ENCODE measurements at places on chromosomes 1 and 21. TPM values are rescaled to one million over a fixed set of nuclear protein-coding genes. Genes with fewer than 3 reads are reported as not detected.
A peak's percentile ranks its signal among the peaks of the same experiment; 100 is the strongest.

- H3K27ac ChIP-seq: no peak overlapping the region
- no peaks in the 10 kb centered on the region for H3K4me1 ChIP-seq
- no peak overlapping the region for H3K4me3 ChIP-seq
- no peaks in the 10 kb centered on the region for H3K36me3 ChIP-seq
Measured at GRCh38 chr1:109474697-109475096, 8.4 kb downstream of the SYPL2 start.

GRCh38 chr1:43822040-43822690 lies 111.4 kb upstream of the ARTN start:
- H3K27me3 ChIP-seq: no peaks in the 10 kb centered on the region
- no peak for DNase-seq
- H3K27ac ChIP-seq: no peak overlapping the region
- no peak overlapping the region for H3K4me3 ChIP-seq
- no peaks in the 10 kb centered on the region for H3K36me3 ChIP-seq

GRCh38 chr1:214216779-214217178 lies 64.2 kb upstream of the SMYD2 start:
- no peak for DNase-seq
- H3K4me1 ChIP-seq: peaks cover 14% of the 10 kb centered on the region
- no peak overlapping the region for H3K4me3 ChIP-seq
- H3K27ac ChIP-seq: no peak overlapping the region
- H3K27me3 ChIP-seq: no peaks in the 10 kb centered on the region
- H3K36me3 ChIP-seq: no peaks in the 10 kb centered on the region

Gene MCOLN2
- total RNA-seq: 7.1 TPM

Gene DIRAS3
- 2.0 TPM for total RNA-seq

DNA sequence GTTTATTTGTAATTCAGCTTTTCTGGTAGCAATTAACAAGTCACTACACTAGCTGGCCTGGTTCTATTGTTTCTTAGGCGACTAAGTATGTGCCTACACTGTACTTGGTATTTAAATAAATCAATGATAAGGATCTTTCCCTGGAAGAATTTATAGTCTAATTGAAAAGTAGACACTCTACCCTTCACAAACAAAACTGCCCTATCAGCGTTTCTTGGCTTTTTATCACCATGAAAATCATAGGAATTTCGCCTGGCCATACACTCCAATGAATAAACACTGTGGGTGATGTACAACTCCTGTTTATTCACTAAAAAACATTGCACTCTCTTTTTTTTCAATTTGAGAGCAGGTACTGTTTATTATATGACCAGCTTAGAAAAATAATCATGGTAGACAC lies 702.9 kb upstream of the ADGRL2 start:
- no peak for DNase-seq
- H3K4me1 ChIP-seq: no peaks in the 10 kb centered on the region
- H3K27ac ChIP-seq: no peak overlapping the region
- no peak overlapping the region for H3K4me3 ChIP-seq
- H3K27me3 ChIP-seq: no peaks in the 10 kb centered on the region
- H3K36me3 ChIP-seq: no peaks in the 10 kb centered on the region

DNA sequence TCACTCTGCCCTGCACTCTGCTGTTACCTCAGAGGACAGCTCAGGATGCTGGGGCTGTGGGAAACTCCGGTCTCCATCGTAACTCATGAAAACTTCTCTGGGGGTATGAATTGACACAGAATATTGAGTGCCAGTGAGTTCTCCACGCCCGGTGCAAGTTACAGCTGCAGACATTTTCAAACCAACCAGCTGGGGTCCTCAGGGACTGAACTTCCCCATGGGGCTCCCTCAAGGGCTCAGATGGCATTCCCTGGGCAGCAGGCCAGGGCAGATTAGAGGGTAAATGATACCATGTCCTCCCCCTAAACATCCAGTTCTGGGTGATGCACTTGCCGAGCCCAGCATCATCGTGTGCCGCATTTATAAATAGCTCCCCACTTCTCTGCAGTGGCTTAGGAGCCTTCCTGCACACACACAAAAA lies 27.8 kb upstream of the CCSAP start:
- H3K36me3 ChIP-seq: no peaks in the 10 kb centered on the region
- DNase-seq: no peak
- no peaks in the 10 kb centered on the region for H3K27me3 ChIP-seq
- H3K27ac ChIP-seq: no peak overlapping the region
- H3K4me3 ChIP-seq: no peak overlapping the region
- no peaks in the 10 kb centered on the region for H3K4me1 ChIP-seq

GRCh38 chr1:225454733-225455132 lies 26.9 kb upstream of the LBR start:
- H3K27ac ChIP-seq: no peak overlapping the region
- no peak overlapping the region for H3K4me3 ChIP-seq
- H3K4me1 ChIP-seq: peaks cover 13% of the 10 kb centered on the region

GRCh38 chr1:169115891-169116585 lies 9.5 kb downstream of the ATP1B1 start:
- H3K4me3 ChIP-seq: peak overlapping the region; percentile 33
- no peaks in the 10 kb centered on the region for H3K36me3 ChIP-seq
- peak overlapping the region; percentile 68 for H3K27ac ChIP-seq
- H3K27me3 ChIP-seq: no peaks in the 10 kb centered on the region

DNA sequence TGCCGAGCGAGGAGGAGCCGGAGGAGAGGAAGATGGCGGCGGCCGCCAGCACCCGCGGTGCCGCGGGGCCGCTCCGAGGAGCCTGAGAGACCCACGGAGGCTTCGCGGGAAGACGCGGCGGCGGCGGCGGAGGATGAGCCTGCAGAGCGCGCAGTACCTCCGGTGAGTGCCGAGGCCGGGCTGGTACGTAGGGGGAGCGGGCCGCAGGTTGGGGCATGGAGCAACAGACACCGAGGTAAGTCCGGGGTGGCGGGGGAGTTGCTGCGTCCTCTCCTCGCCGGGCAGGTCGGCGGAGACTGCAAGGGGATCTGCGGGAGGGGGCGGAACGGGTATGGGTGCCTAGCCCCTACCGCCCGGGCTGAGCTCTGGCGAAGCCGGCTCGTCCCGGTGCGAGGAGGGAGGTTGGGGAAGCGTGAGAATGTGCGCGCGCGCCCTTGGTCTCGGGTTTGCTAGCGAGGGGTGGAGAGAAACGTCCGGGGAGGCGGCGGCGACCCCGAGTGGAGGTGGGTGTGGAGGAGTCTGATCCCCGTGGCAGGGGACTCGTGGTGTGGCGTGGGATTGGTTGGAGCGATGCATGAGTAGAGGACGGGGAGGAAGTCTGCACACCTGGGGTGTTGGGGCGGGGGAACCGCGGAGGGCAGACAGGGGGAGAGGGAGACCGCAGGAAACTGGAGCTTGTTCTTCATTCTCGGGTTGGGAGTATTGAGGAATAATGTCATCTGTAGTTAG lies at the start of gene SMG7:
SMG7 (plus strand) TSS at position 12 of the 729 bp plus-strand sequence; CDS start at position 134, 122 bp downstream.
- peak; percentile 55 for DNase-seq
- no peaks in the 10 kb centered on the region for H3K27me3 ChIP-seq
- H3K4me1 ChIP-seq: peaks cover 34% of the 10 kb centered on the region
- H3K36me3 ChIP-seq: no peaks in the 10 kb centered on the region
- H3K4me3 ChIP-seq: peak within 1 kb of the TSS; percentile 85

Gene RAB13
- total RNA-seq: 102 TPM

DNA sequence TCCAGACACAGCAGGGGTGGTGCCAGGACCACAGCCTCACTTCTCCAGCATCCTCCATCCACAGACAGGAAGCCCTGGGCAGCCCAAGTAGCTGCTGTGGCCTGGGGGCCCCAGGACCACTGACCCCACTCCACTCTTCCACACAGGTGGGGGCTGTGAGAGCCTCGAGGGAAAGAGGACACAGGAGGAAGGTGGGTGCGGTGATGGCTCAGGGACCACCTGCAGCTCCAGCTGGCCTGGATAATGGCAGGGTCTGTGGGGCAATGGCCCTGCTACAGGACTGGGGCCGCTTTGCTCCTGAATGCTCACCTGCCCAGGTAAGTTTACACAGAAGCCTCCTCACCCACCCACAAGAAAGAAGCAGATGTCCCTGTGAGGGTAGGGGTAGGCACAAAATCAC lies 18.3 kb upstream of the PRSS38 start:
- no peak for DNase-seq
- no peaks in the 10 kb centered on the region for H3K4me1 ChIP-seq
- H3K36me3 ChIP-seq: no peaks in the 10 kb centered on the region
- no peak overlapping the region for H3K27ac ChIP-seq
- no peak overlapping the region for H3K4me3 ChIP-seq
- no peaks in the 10 kb centered on the region for H3K27me3 ChIP-seq

GRCh38 chr1:150696590-150696989 lies 364 bp downstream of the GOLPH3L start:
- H3K36me3 ChIP-seq: peaks cover 13% of the 10 kb centered on the region
- H3K4me3 ChIP-seq: peak overlapping the region; percentile 32
- DNase-seq: no peak
- H3K27me3 ChIP-seq: no peaks in the 10 kb centered on the region

Gene RIMKLA
- 14.3 TPM for total RNA-seq

GRCh38 chr1:204885288-204885711 lies 14.6 kb downstream of the NFASC start:
- H3K4me1 ChIP-seq: peaks cover under 1% of the 10 kb centered on the region
- H3K4me3 ChIP-seq: no peak overlapping the region
- DNase-seq: no peak
- no peaks in the 10 kb centered on the region for H3K27me3 ChIP-seq
- no peak overlapping the region for H3K27ac ChIP-seq

Gene OR2G6
- not detected for total RNA-seq

DNA sequence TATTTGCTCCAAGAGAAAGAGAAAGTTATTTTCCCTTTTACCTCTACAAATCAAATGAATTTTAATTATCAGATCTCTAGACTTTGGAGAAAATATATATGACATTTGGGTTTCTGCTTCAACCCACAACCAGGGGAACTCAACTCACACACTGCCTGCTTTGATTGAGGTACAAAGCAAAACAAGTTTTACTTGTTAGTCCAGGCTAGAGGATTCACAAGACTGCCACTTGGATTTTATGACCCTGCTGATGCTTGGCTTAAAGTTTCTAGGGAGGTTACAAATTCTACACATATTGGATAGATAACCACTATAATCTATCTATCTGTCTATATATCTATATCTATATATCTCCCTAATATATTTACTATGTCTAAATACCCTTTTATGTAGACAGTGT lies 467.3 kb upstream of the RGS18 start:
- H3K36me3 ChIP-seq: no peaks in the 10 kb centered on the region
- no peak overlapping the region for H3K4me3 ChIP-seq
- H3K4me1 ChIP-seq: no peaks in the 10 kb centered on the region
- H3K27me3 ChIP-seq: no peaks in the 10 kb centered on the region
- no peak for DNase-seq

GRCh38 chr1:31957701-31958674 lies 19.8 kb upstream of the PTP4A2 start:
- H3K27ac ChIP-seq: peak overlapping the region; percentile 92
- H3K27me3 ChIP-seq: no peaks in the 10 kb centered on the region
- peaks cover 54% of the 10 kb centered on the region for H3K4me1 ChIP-seq
- H3K36me3 ChIP-seq: no peaks in the 10 kb centered on the region

DNA sequence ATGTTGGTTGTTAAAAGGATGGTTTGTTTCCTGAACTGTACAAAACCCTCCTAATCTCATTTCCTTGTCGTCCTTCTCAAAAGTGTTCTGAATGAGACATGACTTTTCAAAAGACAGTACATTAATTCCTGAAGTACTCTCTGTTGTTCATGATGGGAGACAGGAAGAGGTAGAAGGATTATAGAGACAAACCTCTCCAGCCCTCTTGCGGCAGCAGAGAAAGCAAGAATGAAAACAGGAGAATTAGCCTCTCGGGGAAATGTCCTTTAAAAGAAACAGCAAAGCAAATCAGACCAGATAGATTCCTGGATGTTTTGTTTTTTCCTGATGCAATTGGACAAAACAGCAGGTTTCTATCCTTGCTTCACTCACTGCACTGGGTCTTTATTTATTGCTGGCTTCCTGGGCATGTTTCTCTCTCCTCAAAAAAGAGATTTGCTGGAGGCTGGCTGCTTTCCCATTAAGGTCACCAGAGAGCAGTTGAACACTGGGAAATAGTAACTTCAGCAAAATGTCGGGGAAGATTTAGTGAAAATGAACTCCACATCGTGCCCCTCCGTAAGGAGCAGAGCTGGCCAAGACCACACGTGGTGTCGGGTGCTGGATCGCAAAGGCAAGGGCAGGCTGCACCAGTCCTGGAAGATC lies 145.8 kb upstream of the SYT6 start:
- H3K4me1 ChIP-seq: no peaks in the 10 kb centered on the region
- no peak for DNase-seq
- no peak overlapping the region for H3K4me3 ChIP-seq
- H3K27me3 ChIP-seq: no peaks in the 10 kb centered on the region
- H3K36me3 ChIP-seq: no peaks in the 10 kb centered on the region

- peaks cover 12% of the 10 kb centered on the region for H3K4me1 ChIP-seq
- no peaks in the 10 kb centered on the region for H3K36me3 ChIP-seq
- no peak overlapping the region for H3K4me3 ChIP-seq
- DNase-seq: no peak
Measured at GRCh38 chr1:174157157-174157806, 2.0 kb upstream of the RABGAP1L start.

Gene SPRR2B
- total RNA-seq: not detected

Gene ARMH1
- 14.0 TPM for total RNA-seq

DNA sequence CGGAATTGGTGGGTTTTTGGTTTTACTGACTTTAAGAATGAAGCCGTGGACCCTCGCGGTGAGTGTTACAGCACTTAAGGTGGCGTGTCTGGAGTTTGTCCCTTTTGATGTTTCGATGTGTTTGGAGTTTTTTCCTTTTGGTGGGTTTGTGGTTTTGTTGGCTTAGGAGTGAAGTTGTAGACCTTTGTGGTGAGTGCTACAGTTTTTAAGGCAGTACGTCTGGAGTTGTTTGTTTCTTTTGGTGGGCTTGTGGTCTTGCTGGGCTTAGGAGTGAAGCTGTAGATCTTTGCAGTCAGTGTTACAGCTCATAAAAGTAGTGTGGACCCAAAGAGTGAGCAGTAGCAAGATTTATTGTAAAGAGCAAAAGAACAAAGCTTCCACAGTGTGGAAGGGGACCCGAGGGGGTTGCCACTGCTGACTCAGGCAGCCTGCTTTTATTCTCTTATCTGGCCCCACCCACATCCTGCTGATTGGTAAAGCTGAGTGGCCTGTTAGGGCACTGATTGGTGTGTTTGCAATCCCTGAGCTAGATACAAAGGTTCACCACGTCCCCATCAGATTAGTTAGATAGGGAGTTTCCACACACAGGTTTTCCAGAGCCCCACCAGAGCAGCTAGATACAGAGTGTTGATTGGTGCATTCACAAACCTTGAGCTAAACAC lies 20.9 kb downstream of the HENMT1 start:
- H3K27me3 ChIP-seq: no peaks in the 10 kb centered on the region
- no peak overlapping the region for H3K4me3 ChIP-seq
- H3K4me1 ChIP-seq: peaks cover 4% of the 10 kb centered on the region
- no peak for DNase-seq
- H3K27ac ChIP-seq: no peak overlapping the region
- H3K36me3 ChIP-seq: peaks cover 3% of the 10 kb centered on the region

Gene PCAT6
- not detected for total RNA-seq

DNA sequence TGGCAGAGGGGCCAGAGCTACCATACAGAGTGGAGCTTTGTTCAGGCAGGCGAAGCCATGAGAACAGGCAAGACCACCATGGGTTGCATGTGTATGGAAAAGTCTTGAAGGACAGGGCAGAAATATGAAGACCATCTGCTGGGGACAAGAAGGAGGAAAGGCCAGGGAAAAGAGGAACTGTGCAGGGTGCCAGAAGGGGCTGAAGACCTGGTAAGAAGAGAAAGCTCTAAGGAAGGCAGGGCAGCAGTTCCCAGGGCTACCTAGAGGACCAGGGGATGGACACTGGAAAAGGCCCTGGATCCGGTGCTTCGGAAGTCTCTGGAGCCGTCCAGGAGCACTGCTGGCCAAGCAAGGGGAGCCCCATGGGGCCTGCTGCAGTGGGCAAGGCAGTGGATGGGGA lies 43.4 kb downstream of the PKP1 start:
- no peaks in the 10 kb centered on the region for H3K27me3 ChIP-seq
- no peak overlapping the region for H3K4me3 ChIP-seq
- no peaks in the 10 kb centered on the region for H3K36me3 ChIP-seq
